Spleen (tissue), 13 donors: ENCODE measurements at places on chromosomes 7 and 10. TPM values are rescaled to one million over a fixed set of nuclear protein-coding genes. Genes with fewer than 3 reads are reported as not detected.

DNA sequence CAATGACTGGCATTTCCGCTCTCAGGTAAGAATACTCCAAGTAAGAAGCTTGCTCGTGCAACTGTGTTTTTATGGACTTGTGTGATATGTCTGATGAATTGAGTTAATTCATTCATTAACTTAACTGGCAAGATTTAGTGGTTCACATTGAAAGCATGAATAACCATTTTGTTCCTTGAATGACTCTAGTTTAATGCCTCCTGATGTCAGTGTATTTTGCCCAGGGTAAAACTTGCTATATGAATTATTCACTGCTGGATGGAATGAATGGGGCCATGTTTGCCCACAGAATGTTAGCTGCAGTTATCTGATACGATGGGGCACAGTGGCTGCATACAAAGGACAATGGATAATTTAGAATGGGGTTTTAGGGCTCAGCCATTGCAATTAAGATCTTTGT is 124.1 kb downstream of the ZNF365 start:
- no peak for DNase-seq

The PIK3CG gene
- polyA plus RNA-seq, result 2.7 TPM

DNA sequence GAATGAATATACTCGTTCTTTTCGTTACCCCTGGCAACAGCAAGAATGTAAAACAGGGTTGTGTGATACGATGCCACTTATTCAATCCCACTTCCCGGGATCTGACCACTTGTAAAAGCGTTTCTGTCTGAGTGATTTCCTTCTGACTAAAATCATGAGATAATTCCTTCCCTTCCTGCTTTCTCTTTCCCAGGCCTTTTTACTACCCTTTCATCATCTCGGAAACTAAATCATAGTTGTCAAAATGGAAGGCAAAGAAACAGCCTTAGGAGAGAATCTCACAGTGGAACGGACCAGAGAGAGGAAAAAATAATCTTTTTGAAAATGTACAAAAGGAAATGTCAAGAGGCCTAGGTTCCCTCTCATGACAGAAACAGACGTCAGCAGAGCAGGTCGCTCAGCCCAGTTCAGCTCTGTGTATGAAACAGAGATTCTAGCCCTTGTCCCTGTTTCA is 29.8 kb downstream of the DIP2C start:
- no peak for DNase-seq

The FGL2 gene
- polyA plus RNA-seq, result 13.2 TPM

The SLC26A4 gene
- polyA plus RNA-seq, result 0.24 TPM

DNA sequence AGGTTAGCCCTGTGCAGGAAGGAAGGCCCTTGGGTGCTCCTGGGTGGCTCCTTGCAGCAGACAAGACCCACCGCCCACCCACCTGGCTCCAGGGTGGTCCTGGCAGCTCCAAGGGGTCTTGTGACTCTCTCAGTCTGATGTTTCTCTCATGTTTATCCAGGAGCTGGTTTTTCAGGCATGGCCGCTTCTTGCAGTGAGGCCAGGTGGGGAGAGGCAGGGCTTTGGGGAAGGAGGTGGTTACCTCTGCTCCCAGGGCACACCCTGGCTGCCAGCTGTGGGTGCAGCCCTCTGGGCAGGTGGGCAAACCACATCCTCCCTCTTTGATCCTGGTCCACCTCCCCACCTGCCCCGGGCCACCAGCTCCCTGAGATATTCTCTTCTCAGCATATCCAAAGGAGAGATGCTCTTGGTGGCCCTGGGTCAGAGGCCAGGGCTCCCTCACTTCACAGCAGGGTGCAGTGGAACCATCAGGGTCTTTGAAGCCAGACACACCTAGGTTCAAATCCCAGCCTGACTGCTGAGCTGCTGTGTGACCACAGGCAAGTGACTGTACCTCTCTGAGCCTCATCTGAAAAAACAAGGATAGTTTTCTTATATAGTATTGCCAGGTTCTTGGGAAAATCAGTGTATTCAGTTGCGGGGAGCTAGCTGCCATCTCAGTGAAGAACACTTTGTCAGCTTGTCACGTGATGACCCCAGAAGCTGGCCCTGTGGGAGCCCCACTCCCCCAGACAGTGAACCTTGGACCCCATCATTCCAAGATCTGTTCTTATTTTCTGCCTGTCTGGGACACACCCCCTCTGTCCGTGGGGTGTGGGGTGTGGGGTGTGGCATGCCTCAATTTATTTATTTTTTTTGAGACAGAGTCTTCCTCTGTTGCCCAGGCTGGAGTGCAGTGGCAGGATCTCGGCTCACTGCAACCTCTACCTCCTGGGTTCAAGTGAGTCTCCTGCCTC is 11.5 kb downstream of the GTF2IRD1 start:
- no peak for DNase-seq

DNA sequence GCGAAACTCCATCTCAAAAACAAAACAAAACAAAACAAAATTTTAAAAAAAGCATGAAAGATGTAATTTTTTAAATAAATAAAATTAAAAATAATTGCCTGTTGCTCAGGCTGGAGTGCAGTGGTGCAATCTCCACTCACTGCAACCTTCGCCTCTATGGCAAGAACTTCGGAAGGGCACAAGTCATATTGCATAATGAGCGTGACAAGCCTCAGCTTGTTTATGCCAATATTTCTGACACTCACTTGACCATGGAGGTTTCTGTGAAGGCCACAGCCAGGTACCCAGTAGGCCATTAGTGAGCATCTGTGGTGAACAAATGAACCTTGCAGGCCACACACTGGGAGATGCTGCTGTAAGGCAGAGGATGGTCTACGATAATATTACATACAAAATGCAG is 106.1 kb upstream of the KMT2C start:
- DNase-seq, result peak; percentile 13

- no peak for DNase-seq
These were observed 7.0 kb upstream of the FUOM start for GRCh38 chr10:133364645-133365431.

- no peak for DNase-seq
These were observed 213.7 kb downstream of the GFRA1 start for GRCh38 chr10:116059320-116059719.

GRCh38 chr10:116168329-116168728 is 104.7 kb downstream of the GFRA1 start:
- DNase-seq, result no peak

DNA sequence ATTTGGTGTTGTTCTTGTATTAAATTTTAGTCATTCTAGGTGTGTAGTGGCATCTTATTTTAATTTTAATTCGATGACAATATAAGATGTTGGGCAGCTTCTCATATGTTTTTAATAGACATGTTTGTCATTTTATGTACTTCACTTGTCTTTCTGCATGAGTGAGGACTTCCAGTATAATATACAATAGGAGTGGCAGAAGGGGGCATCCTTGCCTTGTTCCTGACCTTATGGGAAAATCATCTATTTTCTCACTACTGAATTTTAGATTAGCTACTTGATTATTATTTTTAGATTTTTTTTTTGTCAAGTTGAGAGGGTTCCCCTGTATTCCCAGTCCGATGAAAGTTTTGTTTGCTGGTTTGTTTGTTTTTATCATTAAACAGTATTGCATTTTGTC is 495.2 kb upstream of the GRM3 start:
- no peak for DNase-seq

DNA sequence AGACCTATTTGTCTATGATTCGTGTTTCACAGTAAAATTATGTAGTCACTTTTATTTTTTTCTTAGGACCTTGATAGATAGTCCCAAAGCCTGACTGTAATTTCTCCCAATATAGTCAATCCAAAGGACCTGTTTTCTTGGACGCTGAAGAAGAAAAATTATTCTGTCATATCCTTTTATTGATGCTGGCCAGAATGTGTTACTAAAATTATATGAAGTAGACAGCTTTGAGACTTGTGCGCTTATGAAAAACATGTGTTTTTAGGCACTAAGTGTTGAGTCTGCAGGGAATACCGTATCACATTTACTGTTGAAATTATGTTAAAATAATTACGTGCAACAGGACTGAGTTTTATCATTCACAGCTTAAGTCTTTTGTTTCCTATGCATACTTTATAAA is 17.9 kb downstream of the TES start:
- DNase-seq, result no peak

GRCh38 chr10:86391236-86391840 is 24.7 kb upstream of the GRID1 start:
- DNase-seq, result no peak

The SDK1 gene
- polyA plus RNA-seq, result 3.7 TPM

DNA sequence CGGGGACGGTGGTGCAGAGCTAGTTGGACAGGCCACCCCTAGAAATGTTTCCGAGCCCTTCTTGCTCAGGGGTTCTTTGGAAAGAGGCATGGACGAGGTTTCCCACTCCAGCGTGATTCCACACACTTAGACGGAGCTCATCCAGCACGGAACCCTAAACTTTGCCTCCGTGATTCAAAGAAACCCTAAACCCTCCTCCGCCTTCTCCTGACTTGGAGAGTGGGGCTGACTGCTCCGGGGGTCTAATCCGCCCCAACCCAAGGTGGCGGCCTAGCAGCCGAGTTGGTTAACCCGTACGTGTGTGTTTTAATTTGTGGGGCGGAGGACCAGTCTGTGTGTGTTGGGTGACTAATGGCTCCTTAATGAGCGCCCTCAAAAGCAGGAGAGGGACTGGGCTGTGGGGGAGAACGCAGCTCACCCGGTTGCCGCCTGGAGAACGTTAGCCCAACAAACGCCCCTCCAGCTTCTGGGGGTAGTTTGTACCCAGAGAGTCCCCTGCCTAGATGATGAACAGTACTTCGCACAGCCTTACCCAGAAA is 3.8 kb downstream of the NEUROG3 start:
- DNase-seq, result no peak

DNA sequence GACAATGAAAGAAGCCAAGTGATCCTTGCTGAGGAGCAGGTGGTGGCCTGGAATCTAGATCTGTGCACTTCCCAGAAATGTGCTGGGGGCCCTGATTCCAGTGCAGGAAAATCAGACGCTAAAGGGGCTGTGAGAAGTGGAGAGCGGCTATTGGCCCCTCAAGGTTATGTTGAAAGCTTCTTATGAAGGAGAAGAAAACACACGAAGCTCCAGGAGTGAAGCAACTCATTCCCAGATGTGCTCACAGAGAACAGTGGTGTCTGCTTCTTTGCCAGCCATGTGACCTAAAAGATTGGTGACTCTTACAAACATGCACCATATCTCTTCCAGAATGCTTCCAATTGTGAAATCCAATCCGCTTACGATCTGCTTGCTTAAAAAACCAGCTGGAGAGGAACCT is 679.3 kb upstream of the IGFBP3 start:
- no peak for DNase-seq

The ALOX5 gene
- polyA plus RNA-seq, result 119 TPM

The DNMBP gene
- polyA plus RNA-seq, result 4.6 TPM

GRCh38 chr7:130486954-130487436 is 4.9 kb upstream of the MEST start:
- no peak for DNase-seq

GRCh38 chr10:106551501-106552062 is 612.9 kb downstream of the SORCS1 start:
- no peak for DNase-seq

The LIPA gene
- 28.6 TPM for polyA plus RNA-seq

DNA sequence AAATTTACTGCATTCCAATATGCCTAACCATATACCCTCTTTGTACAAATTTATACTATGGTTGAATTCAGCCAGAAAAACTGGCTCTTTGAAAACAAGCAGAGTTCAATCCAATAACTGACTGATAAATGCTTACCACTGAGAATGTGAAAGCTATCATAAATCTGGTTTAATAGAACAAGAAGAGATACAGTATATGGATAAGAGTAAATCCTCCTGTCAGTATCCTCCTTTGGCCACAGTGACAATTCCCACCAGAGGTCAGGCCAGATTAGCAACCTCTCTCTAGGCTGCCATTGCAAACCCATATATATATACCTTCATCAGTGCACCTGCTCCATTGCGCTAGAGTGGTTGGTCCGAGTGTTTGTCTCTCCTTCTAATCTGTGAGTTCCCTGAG is 647.2 kb downstream of the GRM8 start:
- no peak for DNase-seq

GRCh38 chr7:70660154-70660818 is 471.7 kb upstream of the GALNT17 start:
- peak; percentile 81 for DNase-seq

The FAM25A gene
- polyA plus RNA-seq, result not detected

The SLF2 gene
- 14.5 TPM for polyA plus RNA-seq

The ELMO1 gene
- polyA plus RNA-seq, result 26.0 TPM

The KIAA1549 gene
- 0.09 TPM for polyA plus RNA-seq

GRCh38 chr10:90313576-90314325 is 544.1 kb downstream of the HTR7 start:
- DNase-seq, result no peak

The TMEM176A gene
- polyA plus RNA-seq, result 52.5 TPM

- no peak for DNase-seq
These were observed 6.0 kb upstream of the LMBR1 start for GRCh38 chr7:156898938-156899337.

The SPDYE2B gene
- polyA plus RNA-seq, result not detected

GRCh38 chr7:86469680-86470295 is 173.9 kb upstream of the GRM3 start:
- DNase-seq, result no peak

DNA sequence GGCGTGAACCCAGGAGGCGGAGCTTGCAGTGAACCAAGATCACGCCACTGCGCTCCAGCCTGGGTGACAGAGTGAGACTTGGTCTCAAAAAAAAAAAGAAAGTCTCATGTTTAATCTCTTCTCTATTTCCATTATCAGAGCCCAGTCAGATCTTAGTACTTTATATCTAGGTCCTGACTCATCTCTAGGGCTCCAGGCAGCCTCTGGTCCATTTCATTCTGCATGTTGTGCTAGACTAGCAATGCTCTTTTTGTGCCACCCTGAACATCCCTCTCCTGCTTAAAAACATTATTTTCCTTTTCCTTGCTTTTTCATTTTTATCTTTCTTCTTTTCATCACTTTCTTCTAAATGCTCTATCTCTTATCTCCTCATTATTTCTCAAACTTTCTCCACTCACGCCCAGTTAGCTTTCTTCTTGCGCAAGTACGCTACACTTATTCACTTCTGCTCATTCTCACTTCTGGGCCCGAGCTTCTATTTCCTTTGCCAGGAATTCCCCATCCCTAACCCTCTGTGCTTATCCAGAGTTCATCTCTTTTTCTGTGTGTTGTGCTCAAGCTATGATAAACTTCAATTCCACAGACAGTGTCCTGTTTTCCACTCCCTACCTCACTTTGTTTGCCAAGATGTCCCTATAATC is 63.9 kb downstream of the BTAF1 start:
- DNase-seq, result no peak
